ENCODE measurements at places on chromosomes 6 and 20.

DNA sequence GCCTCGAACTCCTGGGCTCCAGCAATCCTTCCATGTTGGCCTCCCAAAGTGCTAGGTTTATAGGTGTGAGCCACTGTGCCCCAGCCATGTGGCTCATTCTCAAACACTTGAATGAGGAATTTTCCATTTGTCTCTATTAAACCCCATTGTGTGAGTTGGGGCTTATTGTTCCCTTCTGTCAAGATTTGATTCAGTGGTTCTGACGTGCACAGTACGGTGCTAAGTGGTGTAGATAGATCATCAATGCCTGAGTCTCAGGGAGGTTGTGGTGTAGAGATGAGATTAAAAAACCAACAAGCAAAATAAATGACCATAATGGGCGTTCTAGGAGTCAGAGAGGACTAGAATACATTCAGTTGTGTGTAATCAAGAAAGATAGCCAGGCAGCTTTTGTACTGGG, 335.6 kb downstream of the PRL start:
- no peak for DNase-seq

DNA sequence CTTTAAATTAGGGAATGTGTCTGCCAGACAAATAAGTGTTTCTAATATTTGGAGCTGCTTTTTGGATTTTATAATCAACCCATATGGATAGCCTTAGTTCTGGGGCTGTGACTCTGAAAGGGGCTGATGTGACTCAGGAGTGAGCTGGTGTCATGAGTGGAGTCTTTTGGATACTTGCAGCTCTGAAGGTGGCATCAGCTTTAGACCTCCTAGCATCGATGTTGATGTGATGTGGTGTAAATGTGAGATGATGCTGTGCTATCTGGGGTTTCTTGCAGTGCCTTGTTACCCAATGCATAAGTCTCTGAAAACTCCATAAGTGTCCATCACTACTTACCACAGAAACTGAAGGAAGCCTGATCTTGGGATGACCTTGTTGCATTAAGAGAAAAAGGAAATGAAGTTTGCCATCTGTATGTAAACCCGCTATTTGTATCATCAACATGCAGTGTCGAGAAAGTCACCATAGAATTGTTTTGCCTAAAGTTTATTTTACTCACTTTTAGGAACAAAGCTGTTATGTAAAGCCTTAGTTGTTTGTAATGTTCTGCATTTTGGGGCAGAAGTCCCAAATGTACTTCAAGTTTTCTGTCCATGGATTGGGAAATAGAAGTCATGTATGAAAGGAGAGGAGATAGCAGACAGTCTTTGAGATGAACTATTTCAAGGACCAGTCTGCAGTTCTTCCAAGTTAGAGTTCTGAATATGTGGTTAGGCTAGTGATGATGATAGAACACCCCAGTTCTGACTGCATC, 8.0 kb downstream of the FOXO3 start:
- no peak for DNase-seq

DNA sequence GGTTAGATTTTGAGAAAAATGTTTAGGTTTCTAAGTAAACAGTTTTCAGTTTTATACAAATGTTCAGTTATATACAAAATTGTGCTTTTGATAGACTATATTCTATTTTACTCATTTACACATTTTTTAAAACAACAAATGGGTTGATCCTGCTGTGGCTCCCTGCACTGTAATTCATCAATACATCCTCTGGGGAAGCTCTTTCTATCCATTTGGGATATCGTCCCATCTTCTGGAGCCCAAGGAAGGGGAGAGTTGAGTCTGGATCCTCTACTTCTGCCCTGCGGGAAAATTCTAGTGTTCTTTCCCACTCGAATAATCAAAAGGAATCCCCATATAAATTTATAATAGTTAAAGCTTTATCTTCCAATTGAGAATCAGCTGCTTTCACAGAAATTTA, 75.0 kb downstream of the SYCP2L start:
- no peak for DNase-seq

- DNase-seq, result no peak
Measured at GRCh38 chr6:30876039-30876730, 8.1 kb upstream of the DDR1 start.

DNA sequence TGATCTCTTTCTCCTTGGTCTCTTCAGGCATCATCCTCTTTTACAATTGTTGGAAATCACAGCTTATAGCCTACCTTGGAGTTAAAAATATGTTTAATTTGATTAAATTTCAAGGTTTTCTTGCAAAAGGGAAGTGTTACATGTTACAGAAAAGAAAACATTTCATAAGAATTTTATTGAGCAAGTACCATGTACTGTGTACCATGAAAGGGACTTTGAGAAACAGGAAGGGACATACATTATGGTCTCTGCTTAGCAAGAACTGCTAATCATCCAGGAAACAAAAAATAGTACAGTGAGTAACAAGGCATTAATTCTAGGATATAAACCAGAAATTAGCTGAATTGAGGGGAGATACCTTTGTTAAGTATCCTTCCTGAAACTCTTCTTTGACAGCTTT, 145.3 kb upstream of the SPACA1 start:
- no peak for DNase-seq

GRCh38 chr6:116761779-116762178, 3.7 kb downstream of the FAM162B start:
- no peak for DNase-seq

DNA sequence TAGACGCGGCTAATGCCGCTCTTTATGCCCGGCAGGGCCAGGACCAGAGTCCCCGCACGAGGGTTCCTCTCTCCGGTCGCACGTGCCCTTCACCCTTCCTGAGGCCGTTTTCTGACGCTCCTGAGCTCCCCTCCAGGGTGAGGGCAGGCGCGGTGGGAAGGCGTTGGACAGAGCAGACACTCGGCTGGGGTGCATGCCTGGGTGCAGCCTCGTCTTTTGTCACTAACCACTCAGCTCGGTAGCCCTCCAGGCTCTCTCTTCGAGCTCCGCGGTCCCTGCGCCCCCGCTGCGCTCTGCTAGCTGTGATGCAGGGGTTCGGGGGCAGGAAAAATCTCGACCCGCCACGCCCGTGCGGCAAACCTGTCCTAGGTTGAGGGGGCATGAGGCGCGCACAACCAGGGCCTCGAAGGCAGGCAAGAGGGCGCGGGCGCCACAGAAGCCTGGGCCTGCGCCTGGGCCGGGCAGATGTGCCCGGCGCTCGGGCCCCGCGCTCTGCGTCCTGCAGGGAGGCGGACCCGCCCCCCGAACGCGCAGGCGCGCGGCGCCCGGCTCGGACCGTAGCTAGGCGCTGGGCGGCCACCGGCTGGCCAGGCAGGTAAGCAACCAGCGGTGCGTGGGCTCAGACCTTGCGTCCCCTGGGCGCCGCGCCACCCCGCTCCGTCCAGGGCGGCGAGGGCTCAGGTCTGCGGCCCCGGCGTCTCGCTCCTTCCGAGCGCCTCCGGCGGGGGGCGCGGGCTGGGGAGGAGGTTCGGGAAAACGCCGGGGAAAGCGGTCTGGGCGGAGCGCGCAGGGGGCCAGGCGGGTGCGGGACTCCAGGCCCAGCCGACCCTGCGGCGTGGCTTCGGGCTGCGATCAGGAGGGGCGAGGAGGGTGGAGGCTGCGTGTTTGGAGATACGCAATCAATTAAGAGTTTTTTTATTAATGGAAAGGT, at the start of gene L3MBTL1:
L3MBTL1 (plus strand) TSS at position 548 of the 931 bp plus-strand sequence. CDS start 5,807 bp downstream, outside the sequence.
- peak; percentile 52 for DNase-seq

DNA sequence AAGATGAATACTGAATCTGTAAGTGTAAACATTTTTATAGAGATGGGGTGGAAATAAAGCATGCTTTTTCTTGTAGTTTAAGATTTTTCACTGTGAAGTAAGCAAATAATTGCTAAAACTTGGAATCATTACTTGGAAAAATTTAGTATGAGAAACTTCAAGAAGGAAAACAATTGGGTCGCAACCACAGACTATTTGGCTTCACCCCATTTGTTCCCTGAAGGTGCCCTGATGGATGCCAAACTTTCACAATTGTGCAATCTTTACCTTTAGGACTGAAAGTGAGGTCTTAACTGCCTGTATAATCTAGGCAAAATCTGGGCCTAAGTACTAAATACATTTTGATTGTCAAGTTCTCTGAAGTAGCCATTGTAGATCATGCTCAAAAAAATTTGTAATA, 330.1 kb downstream of the HDGFL1 start:
- DNase-seq, result no peak

DNA sequence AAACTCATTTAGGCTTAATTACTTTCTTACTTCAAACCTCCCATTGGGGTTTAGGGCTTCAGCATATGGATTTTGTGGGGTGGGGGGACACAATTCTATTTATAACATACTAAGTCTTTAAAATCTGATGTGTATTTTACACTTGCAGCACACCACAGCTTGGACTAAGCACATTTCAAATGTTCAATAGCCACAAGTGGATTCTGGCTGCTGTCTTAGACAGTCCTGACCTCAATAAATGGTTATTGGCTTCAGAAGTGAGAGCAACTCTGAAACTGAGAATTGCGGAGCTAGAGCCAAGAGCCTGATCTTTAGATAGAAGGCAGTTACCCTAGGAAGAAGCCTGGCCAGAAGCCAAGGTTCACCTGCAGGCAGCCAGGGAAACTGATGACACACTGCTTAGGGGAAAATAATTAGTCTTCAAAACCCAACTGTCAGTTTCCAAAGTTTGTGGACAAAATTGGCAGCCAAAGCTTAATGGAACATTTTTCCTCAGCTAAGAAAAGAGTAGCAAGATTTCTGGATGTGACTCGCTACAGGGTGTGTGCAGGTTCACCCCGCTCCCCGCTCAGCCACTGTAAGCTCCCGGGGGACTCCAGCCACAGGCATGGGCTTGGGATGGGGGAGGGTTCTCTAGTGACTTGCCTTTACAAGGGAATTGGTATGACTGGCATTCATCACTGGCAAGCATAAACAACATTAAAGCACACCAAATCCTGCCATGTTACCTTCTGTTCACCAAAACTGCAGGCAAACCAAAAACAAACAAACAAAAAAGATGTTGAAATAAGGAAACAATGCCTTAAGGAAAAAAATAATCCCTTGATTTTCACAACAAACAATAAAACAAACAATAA, 219.8 kb downstream of the TFAP2A start:
- DNase-seq, result peak; percentile 41

- no peak for DNase-seq
Measured at GRCh38 chr6:166958926-166959861, 2.8 kb upstream of the RNASET2 start.

GRCh38 chr6:91718198-91718597, 1131.3 kb upstream of the MAP3K7 start:
- no peak for DNase-seq

DNA sequence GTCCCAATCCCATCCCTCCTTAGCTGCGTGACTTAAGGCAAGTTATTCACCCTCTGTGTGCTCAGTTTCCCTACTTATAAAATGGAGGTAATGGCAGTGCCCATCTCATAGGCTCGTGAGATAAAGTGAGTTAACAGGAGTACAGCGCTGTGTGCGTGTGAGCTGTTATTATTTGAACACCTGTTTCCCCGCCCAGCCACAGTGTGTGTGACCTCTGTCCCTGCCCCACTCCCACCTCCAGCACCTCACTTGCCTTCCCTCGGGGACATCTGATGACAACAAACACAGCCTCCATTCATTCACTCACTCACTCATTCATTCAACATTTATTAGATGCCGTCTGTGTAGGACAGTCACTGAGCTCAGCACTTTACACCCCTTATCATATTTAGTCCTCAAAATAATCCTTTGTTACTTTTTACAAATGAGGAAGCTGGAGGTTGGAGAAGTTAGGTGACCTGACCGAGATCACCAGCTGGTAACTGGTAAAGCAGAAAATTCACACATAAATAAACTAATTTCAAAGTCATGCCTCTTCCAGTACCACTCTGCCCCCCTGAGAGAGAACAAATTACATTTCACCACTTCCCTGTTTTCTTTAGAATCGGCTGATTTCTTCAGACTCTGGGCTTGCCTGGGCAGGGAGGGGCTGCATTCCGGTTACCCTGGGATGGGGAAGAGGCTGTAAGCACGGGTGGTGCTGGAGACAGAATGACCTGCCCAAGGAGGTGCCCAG, 58.6 kb downstream of the CPNE5 start:
- DNase-seq, result peak; percentile 16

DNA sequence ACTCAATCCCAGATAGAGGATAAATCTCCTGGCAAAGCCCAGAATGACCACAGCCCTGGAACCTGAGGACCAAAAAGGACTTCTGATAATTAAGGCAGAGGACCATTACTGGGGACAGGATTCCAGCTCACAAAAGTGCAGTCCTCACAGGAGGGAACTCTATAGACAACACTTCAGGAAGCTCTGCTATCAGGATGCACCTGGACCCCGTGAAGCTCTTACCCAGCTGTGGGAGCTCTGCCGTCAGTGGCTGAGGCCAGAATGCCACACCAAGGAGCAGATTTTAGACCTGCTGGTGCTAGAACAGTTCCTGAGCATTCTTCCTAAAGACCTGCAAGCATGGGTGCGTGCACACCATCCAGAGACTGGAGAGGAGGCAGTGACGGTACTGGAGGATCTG, 992 bp downstream of the ZSCAN16 start:
- no peak for DNase-seq

- no peak for DNase-seq
Measured at GRCh38 chr20:15756002-15756753, 817.1 kb downstream of the KIF16B start.

DNA sequence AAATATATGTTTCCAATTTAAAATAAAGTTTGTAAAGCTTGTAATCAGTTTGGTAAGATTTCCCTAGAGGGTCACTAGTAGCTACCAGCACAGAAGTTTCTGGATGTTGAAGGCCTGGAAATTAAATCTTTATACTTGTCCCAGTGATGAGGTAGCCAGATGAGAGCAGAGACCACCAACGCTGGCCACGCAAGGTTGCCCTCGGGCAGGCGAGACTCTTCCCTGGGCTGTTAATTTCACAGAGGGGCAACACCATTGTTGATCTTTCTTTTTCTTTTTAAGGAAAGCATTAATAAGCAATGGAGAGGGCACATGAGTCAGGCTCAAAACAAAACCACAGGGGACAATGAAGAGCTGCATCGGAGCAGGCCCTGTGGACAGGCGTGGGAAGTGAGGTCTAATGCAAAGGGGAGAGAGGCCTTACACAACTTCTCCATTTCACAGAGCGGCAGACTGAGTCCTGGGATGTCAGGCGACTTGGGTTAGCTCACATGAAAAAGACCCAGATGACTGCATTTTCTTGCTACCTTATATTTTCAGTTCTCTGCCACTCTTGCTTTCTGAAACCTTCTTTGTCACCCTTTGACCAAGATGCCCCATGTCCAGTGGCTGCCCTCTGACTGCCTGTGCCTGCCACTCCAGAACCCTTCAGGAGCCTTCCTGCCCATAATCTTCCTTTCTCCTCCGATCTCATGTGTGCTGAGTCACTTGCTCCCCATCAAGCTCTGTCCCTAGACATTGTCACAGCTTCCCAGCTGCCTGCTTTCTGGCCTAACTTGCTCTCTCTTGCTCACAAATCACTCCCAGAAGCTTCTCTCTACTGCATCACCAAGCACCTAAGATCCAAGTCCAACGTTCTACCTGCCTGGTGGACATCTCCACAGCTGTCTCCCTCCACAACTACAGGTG, 107.7 kb upstream of the CDYL start:
- no peak for DNase-seq

DNA sequence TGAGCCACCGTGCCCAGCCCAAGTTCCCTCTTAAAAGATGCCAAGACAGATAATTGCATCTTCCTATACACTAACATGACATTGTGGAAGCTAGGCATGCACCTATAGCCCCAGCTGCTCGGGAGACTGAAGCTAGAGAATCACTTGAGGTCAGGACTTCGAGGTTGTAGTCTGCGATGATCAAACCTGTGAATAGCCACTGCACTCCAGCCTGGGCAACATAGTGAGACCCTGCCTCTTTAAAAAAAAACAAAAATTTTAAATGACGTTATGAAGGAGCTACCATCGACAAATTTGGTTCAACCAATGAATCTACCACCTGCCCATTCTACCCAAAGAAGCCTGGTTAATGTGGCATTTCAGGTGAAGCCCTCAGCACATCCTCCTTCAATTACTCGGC, 80.7 kb downstream of the TBC1D7 start:
- DNase-seq, result no peak

GRCh38 chr6:20606831-20607230, 72.6 kb downstream of the CDKAL1 start:
- no peak for DNase-seq
